Activated naive CD8-positive, alpha-beta T cell treated with anti-CD3 and anti-CD28 coated beads for 36 hours (primary cell): ENCODE measurements at places on chromosomes 11 and 22. TPM values are rescaled to one million over a fixed set of nuclear protein-coding genes. Genes with fewer than 3 reads are reported as not detected.

Gene EFCAB6
- total RNA-seq: 0.37 TPM

Gene MS4A7
- total RNA-seq: not detected

Gene POLDIP3
- 71.7 TPM for total RNA-seq

Gene GPR83
- total RNA-seq: not detected

Gene MMP13
- not detected for total RNA-seq

Gene HIRA
- 42.9 TPM for total RNA-seq

Gene RBMXL2
- total RNA-seq: not detected

Gene MCM5
- total RNA-seq: 342 TPM

Gene SMIM38
- total RNA-seq: 0.20 TPM

Gene RASD2
- total RNA-seq: 0.16 TPM

Gene SMDT1
- 63.4 TPM for total RNA-seq

Gene TYMP
- 75.7 TPM for total RNA-seq

Gene PATE2
- not detected for total RNA-seq

Gene TLCD5
- 0.42 TPM for total RNA-seq

Gene BCL2L13
- 35.3 TPM for total RNA-seq

Gene ZFTA
- total RNA-seq: 6.2 TPM
